ENCODE measurements at places on chromosomes 7 and 10.
A peak's percentile ranks its signal among the peaks of the same experiment; 100 is the strongest.

- no peak for DNase-seq
Measured at GRCh38 chr7:87146740-87147386, 5.4 kb upstream of the DMTF1 start.

- DNase-seq = no peak
Measured at GRCh38 chr7:30681815-30682211, 443 bp downstream of the CRHR2 start.

DNA sequence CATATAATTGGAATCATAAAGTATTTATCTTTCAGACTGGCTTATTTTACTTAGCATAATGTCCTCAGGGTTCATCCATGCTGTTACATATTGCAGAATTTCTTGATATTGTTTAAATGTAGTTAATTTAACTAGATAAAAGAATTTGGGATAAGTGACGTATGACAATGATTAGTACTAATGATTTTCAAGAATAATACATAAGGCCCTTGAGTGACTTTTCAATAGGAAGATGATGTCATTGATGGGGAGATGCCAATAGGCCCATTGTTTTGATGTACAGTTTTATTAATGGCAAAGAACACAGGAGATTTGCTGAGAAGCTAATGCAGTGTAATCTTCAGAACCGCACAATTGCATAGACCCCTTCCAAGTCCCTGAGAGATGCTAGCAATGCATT lies 537.4 kb upstream of the PHF14 start:
- DNase-seq = no peak

GRCh38 chr7:28708033-28708951 lies 249.8 kb downstream of the TRIL start:
- DNase-seq = peak; percentile 52

- DNase-seq = no peak
Measured at GRCh38 chr7:50448823-50449222, 1.3 kb downstream of the FIGNL1 start.

DNA sequence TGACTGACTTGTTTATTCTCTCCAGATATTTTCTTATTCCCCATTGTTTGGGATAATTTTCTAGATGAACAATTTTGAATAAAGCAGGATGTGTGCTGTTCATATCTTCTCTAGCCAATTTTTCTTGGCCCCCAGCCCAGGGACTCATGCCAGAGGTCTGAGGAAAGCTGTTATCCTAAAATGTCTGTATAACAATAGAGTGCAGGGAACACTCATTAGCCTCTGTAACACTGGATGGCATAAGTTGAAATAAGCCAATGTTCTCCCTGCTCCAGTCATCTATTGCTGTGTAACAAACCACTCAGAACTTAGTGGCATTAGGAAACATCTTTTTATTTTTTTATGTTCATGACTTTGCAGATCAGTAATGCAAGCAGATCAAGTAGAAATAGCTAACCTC lies 121.7 kb upstream of the TRIM24 start:
- DNase-seq = peak; percentile 2

DNA sequence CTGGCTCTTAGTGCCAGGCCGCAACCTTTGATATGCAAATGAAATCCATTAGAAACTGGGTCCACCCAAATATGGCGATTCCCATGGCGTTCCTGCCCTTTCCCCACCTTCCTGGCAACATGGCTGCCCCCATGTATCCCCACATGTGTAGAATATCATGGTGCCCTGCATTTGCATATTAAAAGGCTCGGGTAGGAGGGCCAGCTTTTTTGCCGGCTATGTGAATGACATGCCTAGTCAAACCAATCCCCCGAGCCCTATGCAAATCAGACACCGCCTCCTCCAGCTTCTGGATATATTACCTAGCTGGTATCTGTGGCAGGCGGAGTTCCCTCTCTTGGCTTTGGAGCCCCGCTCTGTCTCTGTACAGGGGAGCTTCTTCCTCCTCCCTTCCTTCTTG lies 18.3 kb downstream of the MMS19 start:
- no peak for DNase-seq

DNA sequence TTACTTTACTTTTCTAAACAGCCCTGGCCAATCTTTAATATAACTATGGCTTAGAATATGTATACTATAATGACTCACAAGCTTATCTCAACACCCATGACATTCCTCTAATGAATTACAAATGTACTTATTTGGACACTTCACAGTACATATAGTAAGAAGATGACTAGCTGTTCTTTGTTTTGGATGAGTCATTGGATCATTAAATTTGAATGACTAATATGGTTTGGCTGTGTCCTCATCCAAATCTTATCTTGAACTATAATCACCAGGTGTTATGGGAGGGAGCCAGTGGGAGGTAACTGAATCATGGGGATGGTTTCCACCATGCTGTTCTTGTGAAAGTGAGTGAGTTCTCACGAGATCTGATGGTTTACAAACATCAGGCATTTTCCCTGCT lies 807.5 kb upstream of the SORCS1 start:
- DNase-seq = peak; percentile 76

DNA sequence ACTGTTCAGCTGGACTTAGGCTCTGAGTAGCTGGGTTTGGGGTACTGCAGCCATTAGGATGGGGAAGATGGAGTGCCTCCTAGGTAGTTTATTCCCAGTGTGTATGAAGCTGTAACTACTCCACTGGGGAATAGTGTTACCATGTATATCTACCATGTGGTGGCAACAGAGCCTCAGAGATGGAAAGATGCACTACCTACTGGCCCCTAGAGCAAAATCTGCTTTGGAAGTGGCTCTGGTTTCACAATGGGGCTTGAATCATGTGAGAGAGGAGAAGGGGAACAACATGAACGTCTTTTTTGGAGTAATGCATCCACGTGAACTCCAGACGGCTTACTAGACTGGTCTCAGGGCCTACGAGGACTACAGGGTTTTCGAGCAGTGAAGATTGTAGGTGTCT lies 167.3 kb downstream of the CALCR start:
- DNase-seq = no peak

- DNase-seq = no peak
Measured at GRCh38 chr10:114912470-114912859, 25.5 kb upstream of the TRUB1 start.

- DNase-seq = no peak
Measured at GRCh38 chr7:142796001-142796500, 25.3 kb downstream of the PRSS2 start.

GRCh38 chr7:139992353-139993044 lies 70.3 kb downstream of the PARP12 start:
- no peak for DNase-seq

DNA sequence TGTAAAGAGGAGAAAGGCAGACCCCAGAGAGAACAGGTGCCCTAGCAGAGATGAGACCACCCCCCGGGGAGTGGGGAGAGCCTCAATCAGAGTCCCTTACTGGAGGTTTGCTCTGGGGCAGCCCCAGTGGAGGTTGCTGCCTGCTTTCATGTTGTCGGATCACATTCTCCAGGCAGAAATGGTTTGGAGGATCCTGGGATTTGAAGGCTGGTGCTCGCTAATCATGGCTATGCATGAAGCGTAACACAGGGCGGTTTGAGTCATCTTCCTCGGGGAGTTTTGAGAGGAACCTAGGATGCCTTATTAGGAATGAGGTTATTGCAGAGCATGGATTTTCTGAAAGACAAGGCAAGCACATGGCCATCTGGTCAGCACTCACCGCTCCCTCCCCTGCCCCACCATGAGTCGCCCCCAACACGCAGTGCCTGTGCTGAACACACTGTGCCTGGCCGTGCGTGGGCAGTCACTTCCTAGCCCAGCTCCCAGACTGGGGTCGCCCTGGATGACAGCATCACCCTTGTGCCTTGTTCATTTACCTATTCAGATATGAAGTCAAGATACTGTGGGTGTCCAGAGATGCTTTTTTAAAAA lies 319.9 kb downstream of the DPP6 start:
- DNase-seq = no peak

DNA sequence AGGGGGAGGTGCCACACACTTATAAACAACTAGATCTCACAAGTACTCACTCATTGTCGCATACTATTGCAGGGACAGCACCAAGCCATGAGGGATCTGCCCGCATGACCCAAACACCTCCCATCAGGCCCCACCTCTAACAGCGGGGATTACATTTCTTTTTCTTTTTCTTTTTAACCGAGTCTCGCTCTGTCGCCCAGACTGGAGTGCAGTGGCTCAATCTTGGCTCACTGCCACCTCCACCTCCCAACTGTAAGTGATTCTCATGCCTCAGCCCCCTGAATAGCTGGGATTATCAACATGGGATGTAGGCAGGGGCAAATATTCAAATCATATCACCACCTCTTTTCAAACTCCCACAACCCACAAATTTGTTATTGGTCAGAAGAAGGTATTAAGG lies 76.7 kb downstream of the SKAP2 start:
- no peak for DNase-seq

All from fibroblast of skin of scalp (primary cell).